Activated CD8-positive, alpha-beta T cell treated with anti-CD3 and anti-CD28 coated beads, Interleukin-2, amount 10 ng/mL, durations not matched to agents 7 days and 5 days (primary cell): ENCODE measurements at places on chromosomes 7 and 10. TPM values are rescaled to one million over a fixed set of nuclear protein-coding genes. Genes with fewer than 3 reads are reported as not detected.
A peak's percentile ranks its signal among the peaks of the same experiment; 100 is the strongest.

The CPA4 gene
- total RNA-seq, result not detected

The DIP2C gene
- 0.39 TPM for total RNA-seq

The COBL gene
- total RNA-seq, result not detected

The EN2 gene
- total RNA-seq, result not detected

The NUTM2E gene
- total RNA-seq, result 0.13 TPM

The CAMK2B gene
- not detected for total RNA-seq

The OR6V1 gene
- total RNA-seq, result not detected

The GRIFIN gene
- not detected for total RNA-seq

The OR2A42 gene
- not detected for total RNA-seq

The FGFR2 gene
- total RNA-seq, result not detected

The ELAPOR2 gene
- total RNA-seq, result 2.3 TPM

- DNase-seq, result no peak
Measured at GRCh38 chr10:97089209-97089870, 96.4 kb downstream of the SLIT1 start.

DNA sequence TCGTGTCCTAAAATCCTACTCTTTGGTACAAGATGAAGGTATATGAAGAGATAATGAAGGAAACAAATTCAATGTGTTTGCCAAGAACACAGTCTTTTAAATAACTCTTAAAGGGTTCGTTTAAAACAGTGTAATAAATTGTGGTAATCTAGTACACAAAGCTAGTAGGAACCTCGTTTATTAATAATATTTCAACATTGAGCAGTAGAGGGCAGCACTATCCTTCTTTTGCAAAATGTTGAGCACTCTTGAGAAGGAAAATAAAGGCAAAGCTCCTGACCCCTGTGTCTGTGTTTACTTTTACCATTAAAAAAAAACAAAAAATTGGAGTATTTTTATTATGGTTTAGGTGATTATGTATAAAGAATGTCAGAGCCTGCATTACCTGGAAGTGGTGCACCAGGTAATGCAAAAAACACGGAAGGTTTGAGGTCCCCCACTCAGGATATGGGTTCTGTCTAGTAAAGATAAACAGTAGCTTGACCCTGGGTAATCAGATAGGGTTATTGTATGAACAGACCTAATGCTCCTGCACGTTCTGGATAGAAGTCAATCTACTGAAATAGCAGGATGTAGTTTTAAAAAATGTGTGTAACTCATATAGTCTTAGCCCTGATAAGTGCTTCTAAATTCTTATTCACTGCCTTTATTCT lies 5.7 kb upstream of the GOT1 start:
- DNase-seq, result no peak

DNA sequence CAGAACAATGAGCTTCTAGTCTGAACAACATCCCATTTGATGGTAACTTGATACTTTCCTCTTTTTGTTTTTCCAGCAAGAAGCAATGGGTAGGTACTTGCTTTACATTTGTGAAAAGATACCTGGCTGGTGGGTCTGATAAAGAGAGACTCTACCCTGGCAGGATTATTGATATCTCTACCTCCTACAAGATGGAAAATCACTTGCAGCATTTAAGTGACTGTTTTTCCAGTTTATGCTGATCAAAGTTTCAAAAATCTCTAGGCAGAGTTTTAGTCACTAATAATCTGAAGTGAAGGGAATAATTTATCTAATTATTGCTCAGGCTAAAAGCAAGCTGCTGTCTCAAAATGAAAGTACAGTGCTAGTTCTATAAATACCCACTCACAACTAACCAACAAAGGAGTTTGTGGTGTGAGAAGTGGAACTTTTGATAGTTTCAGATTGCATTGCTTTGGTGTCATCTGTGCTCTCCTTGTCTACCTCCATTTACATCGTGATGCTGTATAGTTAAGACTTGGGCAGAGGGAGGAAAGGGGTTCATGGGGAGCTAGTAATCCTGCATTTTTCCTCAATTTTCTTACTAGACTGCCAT lies 86.0 kb upstream of the ANKRD1 start:
- peak; percentile 51 for DNase-seq

- DNase-seq, result no peak
Measured at GRCh38 chr10:35217455-35217854, 90.8 kb downstream of the CREM start.

DNA sequence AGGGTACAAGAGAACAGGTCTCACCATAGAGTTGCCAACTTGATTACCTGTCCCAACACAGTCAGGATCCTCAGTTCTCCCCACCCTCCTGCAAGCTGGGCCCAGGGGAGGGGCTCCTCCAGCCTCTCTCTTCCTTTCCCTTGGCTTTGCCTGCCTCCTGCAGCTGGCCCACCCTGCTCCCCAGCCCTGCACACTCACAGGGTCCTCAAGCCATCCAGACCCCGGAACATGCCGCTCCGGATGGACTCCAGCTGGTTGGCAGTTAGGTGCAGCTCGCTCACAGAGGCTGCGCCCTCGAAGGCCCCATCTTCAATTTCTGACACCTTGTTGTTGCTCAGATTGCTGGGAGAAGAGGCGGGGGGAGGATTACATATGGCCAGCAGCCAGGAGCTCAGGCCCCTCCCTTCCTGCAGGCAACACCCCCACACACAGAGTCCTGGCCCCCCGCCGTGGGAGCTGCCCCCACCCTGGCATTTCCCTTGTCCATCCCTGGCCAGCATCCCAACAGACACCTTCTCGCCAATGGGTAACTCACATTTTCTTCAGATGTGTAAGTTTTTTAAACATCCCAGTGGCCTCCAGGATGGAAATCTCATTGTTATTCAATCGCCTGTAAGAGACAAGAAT lies 139.2 kb downstream of the SLIT1 start:
- DNase-seq, result no peak

GRCh38 chr10:4473977-4474376 lies 352.0 kb upstream of the AKR1E2 start:
- no peak for DNase-seq

DNA sequence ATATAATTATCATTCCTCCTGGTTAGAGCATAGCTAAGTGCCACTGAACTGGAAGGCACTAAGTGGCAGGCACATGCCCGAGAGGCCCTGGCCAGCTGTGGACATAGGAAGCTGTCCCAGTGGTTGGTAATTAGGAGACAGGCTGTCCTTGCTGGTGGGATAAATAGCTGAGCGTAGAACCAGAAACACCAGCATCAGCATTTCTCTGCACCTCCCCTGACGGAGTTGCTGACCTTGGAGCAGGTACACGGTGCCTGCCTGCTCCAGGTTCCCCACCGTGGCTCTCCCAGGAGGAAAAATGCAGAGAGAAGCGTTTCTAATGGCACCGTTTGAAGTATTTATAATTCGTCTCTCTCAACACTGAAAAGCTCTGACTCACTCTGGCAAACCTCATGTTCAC lies 5.6 kb upstream of the ABLIM1 start:
- no peak for DNase-seq

- DNase-seq, result no peak
Measured at GRCh38 chr10:124740369-124741280, 3.6 kb downstream of the FAM53B start.

DNA sequence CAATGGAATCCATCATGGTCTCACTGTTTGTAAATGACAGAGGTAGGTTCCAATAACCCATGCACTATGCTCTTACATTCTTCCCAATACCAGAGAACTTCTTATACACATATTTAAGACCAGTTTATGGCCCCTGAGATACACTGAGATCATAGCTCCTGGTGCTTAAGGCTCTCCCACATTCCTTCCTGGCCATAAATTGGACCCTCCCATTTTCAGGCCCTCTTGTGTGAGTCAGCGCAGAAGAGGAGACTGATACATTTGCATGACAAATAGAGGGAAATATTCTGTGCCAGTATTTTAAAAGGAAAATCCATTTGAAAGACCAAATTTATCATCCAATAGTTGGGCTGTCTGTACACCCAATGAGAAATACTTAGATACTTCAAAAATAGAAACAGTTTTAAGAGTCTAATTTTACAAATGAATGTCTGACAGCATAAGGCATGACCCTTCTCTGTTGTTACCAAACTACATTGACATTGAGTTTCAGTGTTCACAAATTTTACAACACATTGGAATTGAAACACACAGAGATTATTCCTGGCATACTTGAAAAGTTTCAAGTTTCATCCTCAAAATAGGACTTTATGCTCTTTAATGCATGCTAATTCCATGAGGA lies 35.3 kb downstream of the SLC16A9 start:
- no peak for DNase-seq

DNA sequence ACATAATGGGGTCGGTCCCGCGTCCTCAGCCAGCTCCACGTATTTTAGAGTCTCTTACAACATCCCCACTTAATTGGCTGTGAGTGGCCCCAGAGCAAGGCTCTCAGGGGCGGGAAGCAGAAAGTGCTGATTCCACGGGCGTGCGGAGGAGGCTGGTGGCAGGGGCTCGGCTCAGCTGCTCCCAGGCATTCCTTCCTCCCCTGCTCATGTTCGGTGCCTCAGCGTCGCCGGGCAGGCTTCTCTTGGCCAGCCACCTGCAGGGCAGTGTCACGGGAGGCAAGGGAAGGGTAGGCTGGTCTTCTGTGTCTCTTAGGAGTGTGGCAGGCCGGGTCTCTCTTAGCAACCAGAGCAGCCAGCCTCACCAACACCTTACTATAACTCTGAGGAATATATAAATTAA lies 33.8 kb downstream of the IL15RA start:
- no peak for DNase-seq

DNA sequence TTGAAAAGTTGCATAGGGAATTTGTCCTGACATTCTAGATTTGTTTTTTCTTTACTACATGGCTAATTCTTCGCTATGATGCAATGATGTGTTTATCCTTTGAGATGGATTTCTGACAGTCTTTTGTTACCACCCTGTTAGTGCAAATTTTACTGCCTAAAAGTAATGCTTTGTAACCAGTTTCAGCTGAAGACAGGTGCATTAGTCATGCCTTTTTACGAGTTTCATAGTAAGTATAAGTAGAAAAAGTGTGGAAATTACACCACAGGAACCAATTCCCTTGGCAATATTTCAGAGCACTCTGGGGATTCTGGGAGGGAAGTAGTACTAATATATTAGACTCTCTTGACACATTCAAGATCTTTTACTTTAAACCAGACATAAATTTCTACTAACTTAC lies 257.8 kb upstream of the DKK1 start:
- no peak for DNase-seq

DNA sequence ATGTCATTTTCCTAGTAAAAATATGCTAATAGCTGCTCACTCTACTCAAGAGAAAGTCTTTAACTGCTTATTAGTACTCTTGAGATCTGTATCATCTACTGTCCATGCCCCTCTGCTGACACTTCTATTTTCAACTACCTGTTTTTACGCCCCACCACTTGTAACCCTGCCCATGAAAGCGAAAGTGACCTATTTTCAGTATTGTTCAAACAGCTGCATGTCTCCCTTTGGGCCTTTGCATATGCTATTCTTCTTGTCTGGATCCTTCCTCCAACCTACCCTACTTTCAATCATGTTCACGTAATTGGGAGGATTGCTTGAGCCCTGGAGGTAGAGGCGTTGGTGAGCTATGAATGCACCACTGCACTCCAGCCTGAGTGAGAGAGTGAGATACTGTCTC lies 1481.3 kb downstream of the GATA3 start:
- no peak for DNase-seq

DNA sequence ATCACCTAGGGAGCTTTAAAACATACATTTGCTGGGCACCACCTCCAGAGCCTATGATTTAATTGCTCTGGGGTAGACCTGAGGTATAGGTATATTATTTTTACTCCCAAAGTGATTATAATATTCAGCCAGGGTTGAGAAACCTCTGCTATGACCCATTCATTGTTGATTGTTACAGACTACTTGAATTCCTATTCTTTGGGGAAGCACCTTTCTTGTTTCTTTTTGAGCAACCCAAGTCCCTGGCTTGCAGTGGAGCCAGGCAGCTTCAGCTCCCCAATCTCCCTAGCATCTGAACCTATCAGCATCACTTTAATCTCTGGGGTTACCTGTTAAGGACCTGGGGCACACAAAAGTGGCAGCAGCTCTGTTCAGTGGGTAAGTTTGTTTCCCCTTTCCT lies 8.6 kb downstream of the PRKG1 start:
- DNase-seq, result no peak

- no peak for DNase-seq
Measured at GRCh38 chr7:38546763-38547162, 84.4 kb downstream of the AMPH start.

DNA sequence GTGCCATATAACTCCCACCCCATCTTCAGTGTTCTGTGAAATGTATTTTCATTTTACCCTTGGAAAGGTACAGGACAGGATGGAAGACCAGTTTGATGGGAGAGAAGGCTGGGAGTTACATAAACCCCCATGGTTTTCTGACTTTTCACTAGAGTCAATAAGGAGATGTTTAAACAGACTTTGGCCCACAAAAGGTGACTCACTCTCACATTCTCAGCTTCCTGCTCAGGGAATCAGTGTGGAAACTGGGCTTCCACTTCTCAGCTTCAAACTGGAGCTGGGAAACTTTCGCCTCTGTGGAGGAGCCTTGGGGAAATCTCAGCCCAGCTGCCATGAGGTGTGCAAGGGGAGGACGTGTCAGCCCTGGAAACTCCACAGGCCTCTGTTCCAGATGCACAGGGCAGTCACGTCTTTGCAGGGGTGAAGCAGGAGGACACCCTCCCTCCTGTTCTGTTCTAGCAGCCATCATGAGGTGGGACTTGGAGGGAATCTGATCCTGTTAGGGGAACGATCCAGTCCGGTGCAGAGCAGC lies 560.5 kb upstream of the GALNT17 start:
- DNase-seq, result no peak

- DNase-seq, result no peak
Measured at GRCh38 chr10:99467236-99467999, 37.0 kb upstream of the GOT1 start.

DNA sequence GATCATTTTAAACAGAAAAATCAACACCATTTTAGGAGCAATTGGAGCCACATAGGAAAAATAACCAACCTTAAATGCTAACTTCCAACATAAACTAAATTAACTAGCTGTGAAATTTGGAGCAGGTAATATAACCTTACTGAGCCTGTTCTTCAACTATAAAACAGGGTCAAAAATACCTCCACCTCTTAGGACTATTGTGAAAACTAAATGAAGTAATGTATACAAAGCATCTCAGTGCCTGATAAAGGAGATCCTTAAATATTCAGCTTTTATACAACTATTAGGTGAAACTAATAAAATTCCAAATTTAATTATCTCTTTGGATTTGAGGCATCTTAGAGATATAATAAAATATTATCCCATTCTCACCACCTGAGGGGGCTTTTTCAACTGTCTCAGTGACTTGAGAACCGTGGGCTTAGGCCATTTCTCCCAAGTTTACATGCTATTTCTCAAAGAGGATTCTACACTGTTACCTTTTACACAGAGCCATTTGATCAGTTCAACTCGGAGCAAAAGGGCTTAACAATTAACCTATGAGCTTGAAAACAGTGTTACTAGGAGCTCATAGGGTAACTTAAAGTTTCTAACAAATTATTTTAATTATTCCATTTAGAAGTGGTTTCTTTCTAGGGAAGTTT lies 165.0 kb upstream of the ASAH2 start:
- no peak for DNase-seq

GRCh38 chr7:115146148-115146547 lies 224.3 kb downstream of the MDFIC start:
- no peak for DNase-seq

- DNase-seq, result no peak
Measured at GRCh38 chr7:47720141-47720906, 138.4 kb upstream of the TNS3 start.

GRCh38 chr10:132397671-132398565 lies 918 bp downstream of the PWWP2B start:
- DNase-seq, result peak; percentile 51

- DNase-seq, result no peak
Measured at GRCh38 chr7:126720232-126720631, 532.5 kb downstream of the GRM8 start.

GRCh38 chr7:3244241-3244814 lies 56.7 kb upstream of the SDK1 start:
- no peak for DNase-seq
